ENCODE measurements at places on chromosomes 12 and 14. TPM values are rescaled to one million over a fixed set of nuclear protein-coding genes. Genes with fewer than 3 reads are reported as not detected.

Gene ACTR10
- total RNA-seq = 38.4 TPM

Gene PZP
- total RNA-seq = not detected

Gene LRIG3
- 11.6 TPM for total RNA-seq

Gene UNC119B
- total RNA-seq = 53.5 TPM

Gene SIX6
- total RNA-seq = not detected

Gene DPF3
- not detected for total RNA-seq

Gene MAP1LC3B2
- total RNA-seq = 1.5 TPM

Gene GLTP
- total RNA-seq = 15.5 TPM

Gene ORAI1
- 24.7 TPM for total RNA-seq

Gene GZMB
- total RNA-seq = not detected

Gene SYT10
- total RNA-seq = 0.70 TPM

Gene BIN2
- total RNA-seq = not detected

Gene GDF3
- 9.1 TPM for total RNA-seq

Gene DEGS2
- 0.72 TPM for total RNA-seq

Gene BICDL1
- 13.8 TPM for total RNA-seq

Gene E2F7
- total RNA-seq = 24.5 TPM

Gene TAS2R42
- not detected for total RNA-seq

Gene MORN3
- total RNA-seq = 0.37 TPM

Gene NDRG2
- 18.1 TPM for total RNA-seq

Gene BCAT1
- total RNA-seq = 244 TPM

Gene NPFF
- not detected for total RNA-seq

Gene KIF21A
- total RNA-seq = 17.4 TPM

Gene SMCO2
- total RNA-seq = 0.20 TPM

Gene MYH6
- total RNA-seq = 0.13 TPM

Gene PRH2
- not detected for total RNA-seq

Gene TGM1
- 2.9 TPM for total RNA-seq

Gene ACYP1
- 18.9 TPM for total RNA-seq

Gene FAM186B
- 0.46 TPM for total RNA-seq

Gene TAS2R8
- total RNA-seq = not detected

Gene AMN
- 1.9 TPM for total RNA-seq

Data from H9 (cell line).